CD8-positive, alpha-beta T cell (primary cell): ENCODE measurements at places on chromosomes 12 and 14.

DNA sequence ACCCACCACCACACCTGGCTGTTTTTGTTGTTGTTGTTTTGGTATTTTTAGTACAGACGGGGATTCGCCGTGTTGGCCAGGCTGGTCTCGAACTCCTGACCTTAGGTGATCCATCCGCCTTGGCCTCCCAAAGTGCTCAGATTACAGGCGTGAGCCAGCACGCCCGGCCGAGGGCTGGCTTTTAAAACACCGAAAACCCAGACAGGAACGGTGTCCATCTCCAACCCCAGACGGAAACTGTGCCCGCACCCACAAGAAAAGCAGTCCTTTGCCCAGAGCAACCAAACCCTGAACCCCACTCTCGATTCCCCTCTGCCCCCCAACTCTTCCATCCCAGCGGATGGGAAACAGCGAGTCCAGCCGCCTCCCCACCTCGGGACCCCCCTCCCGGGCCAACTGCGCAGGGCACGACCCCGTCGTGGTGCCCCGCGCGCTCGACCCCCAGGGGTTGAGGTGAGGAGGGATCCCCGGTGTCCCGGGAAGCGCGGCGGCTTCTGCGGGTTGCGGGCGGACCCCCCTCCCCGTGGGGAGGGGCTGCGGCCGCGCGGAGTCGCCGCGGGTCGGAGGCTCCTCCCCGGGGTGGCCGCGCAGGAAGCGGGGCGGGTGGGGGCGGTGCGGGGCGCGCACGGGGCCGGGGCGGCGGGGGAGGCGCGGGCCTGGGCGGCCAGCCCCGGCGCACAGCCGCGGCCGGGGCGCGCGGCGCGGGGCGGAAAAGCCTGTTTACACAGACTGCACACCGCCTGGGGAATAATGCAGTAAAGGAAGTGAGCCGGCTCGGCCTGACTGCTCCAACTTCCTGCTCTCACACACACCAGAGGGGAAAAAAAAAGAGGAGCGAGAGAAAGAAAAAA lies at the start of gene ELK3:
ELK3 (plus strand) TSS at position 651 of the 851 bp plus-strand sequence.
- DNase-seq: peak; percentile 63

DNA sequence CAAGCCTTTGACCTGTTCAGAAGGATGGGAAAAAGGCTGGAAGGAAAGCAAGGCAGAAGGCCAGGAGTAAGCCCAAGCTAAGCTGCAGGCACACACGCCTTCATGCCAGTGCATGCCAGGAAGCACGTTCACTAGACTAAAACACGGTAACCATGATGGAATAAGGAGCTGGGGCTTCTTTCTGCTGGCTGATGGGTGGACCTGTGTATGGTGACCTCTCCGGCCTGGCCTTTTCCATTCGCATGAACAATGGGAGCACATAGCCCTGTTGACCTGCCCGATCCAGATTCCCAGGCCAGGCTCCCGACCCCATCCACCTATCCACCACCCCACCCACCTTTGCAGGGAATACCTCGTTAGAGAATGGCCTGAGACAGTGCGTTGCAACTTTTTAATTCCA lies 22.8 kb downstream of the VSX2 start:
- DNase-seq: no peak

DNA sequence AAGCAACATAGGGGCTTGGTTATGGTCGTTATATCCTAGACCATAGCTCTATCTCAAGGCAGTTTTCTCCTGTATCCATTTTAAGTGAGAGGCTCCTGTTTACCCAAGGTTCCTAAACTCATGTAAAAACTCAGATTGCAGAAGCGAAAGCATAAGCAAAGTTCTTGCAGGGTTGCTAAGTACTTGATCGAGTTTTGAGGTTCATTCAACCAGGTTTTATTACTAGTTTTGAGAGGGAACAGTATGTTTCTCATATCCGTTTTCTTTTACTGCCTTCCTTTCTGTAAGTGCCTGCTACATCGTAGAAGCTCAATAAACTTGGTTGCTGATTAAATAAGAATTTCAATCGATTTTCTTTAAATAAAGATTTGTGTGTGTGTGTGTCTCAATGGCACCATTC lies 5.1 kb downstream of the AKAP3 start:
- no peak for DNase-seq

DNA sequence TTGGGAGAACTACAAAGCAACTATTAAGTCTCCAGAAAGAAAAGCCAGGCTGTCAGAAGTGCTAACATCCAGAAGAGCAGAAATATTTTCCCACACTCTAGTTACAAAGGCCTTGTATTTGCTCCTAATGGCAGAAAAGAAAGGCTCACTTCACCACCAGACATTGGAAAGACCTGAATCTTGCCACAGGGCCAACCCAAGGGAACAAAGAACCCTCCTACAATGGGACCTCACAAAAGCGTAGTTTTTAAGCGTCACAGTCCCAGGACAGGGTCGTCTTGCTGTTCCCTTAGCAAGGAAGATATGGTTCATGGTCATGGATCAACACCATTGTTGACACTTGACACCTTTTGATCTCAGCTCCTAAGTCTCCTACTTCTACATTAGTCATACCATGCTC lies 119.1 kb downstream of the RPS29 start:
- DNase-seq: no peak

- DNase-seq: no peak
These were observed 20.9 kb downstream of the DMAC2L start for GRCh38 chr14:50333014-50333509.

DNA sequence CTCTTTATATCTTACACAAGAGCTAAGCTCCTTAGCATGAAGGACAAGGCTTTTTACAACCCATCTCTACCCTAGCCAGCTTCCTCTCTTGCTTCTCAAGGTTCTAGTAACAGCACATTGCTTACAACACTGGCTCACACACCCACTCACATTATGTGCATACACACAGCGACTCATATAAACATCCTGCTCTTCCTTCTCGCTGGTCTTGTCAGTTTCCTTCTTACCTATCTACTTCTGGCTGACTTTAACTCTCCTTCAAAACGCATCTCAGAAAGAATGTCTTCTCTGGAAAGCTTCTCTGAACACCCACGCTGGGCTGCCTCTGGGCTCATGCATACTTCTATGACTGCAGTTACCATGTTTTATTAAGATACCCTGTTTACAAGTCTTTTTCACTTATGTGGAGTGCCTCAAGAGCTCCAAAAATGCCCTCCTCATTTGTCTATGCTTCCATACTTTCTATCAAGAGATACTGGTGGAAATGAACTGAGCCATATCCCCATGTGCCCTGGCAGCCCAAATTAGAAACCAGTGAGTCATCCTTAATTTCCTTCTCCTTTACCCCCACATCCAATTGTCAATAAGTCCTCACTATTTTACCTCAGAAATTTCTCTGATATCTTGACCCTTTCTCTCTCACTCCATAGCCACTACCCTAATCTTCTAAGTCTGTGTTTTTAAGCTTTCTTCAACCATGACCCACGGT lies 126.9 kb upstream of the KRAS start:
- peak; percentile 7 for DNase-seq

DNA sequence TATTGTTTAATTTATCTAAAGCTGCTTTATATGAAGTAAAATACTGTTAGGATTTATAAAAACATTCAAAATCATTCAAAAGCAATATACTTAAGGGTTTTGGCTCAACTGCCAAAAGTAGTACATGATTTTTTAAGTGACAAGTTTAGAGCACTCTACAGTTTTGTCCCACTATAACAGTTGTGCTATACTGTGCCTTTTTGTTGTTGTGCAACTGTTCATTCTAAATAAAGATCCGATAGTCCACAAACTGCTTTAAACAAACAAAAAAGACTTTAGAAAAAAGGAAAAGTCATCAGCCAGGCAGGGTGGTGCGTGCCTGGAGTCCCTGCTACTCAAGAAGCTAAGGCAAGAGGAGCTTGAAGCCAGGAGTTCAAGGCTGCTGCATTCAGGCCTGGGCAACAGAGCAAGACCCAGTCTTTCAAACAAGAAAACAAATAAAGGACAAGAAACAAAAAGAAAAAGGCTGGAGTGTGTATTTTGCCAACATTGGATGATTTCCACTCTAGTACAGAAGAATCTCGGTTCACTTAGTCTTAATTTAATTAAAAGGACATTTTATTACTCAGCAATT lies 7.3 kb downstream of the C2CD5 start:
- DNase-seq: no peak

- no peak for DNase-seq
These were observed 639.9 kb downstream of the DIO2 start for GRCh38 chr14:79571366-79571765.

DNA sequence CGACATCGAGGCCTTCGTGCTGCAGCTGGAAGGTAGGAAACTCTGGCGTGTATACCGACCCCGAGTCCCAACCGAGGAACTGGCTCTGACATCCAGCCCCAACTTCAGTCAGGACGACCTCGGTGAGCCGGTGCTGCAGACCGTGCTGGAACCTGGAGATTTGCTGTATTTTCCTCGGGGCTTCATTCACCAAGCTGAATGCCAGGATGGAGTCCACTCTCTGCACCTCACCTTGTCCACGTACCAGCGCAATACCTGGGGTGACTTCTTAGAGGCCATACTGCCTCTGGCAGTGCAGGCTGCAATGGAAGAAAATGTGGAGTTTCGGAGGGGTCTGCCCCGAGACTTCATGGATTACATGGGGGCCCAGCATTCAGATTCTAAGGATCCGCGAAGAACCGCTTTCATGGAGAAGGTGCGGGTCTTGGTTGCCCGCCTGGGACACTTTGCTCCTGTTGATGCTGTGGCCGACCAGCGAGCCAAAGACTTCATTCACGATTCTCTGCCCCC lies 1.4 kb downstream of the RIOX1 start:
- DNase-seq: no peak

- DNase-seq: no peak
These were observed 140.8 kb upstream of the NEDD1 start for GRCh38 chr12:96766232-96766631.

DNA sequence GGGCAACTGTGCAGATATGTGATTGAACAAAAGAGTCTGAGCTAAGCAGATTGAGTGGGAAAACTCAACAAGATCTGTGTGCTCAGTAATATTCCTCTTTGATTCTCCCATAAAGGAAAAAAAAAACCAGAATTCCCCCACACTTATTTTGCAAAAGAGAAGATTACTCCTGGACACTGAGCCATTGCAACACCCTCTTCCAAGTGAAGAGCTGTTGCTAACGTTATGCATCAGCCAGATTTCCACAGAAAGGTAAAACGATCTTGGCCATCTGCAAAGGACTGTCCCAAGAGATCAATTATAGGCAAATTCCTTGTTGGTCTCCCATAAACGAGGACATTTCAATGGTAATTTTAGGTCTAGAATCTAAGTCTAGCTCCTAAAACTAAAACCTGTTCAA lies 587.7 kb downstream of the C12orf50 start:
- DNase-seq: no peak

DNA sequence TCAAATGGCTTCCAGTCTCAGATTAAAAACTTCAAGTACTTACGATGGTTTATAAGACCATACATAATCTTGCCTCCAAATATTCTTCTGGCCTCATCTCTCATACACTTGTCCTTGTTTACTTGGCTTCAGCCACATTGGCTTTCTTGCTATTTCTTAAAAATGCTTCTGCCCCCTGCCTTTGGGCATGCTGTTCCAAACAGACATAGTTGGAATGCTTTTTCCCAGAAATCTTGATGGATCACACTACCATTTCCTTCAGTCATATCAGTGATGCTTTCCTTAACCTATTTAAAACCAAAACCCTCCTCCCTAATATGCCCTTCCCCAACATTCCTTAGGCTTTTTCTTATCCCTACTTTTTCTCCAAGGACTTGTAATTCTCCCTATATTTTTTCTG lies 74.4 kb upstream of the PAWR start:
- DNase-seq: no peak

- peak; percentile 70 for DNase-seq
These were observed 84.1 kb upstream of the RESF1 start for GRCh38 chr12:31874961-31875608.

DNA sequence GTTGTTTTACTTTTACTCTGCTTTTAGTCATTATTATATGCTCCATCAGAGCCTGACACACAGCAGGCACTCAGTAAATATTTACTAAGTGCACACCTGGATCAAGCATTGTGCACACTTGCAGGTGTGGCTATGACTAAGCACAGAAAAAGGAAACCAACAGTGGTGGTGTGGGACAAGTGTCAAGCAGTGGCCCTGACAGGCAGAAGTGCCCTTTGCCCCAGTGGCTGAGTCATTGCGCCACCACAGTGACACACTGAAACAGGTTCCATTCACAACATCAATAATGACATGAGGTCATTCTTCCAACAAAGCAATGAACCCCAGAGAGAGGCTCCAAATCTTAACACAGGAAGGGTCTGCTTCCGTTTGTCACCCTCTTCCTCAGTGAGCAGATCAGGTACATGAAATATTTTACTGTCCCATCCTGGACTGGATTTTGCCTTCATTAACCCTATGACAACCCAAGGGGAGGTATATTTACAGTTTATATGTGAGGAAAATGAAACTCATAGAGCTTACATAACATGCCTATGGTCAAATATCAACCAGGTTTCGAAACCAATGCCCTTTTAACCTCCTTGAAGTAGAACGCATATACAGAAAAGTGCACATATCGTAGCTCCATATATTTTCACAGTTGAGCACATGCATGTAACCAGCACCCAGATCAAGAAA lies 82.6 kb upstream of the GTF2A1 start:
- no peak for DNase-seq

- DNase-seq: no peak
These were observed 6.6 kb upstream of the PPM1A start for GRCh38 chr14:60242429-60242828.

DNA sequence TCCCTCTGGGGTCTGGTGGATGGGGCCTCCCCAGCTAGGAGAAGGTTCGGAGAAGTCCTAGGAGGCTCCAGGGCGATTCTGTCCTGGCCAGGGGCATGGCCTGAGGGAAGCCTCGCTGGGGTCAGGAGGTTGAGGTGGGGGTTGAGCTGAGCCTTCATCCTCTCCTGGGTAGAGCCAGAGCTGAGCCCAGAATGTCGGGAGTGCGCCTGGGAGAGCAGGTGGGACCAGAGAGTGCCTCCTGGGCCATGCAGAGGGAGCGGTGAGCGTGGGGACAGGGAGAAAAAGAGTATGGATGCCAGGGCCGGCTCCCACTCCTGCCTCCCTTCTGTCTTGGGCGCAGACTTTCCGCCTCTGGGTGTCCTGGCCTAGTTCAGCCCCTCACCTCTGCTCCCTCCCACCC lies 13.1 kb downstream of the RPS6KL1 start:
- no peak for DNase-seq

GRCh38 chr12:104438134-104438533 lies 18.6 kb upstream of the CHST11 start:
- no peak for DNase-seq

DNA sequence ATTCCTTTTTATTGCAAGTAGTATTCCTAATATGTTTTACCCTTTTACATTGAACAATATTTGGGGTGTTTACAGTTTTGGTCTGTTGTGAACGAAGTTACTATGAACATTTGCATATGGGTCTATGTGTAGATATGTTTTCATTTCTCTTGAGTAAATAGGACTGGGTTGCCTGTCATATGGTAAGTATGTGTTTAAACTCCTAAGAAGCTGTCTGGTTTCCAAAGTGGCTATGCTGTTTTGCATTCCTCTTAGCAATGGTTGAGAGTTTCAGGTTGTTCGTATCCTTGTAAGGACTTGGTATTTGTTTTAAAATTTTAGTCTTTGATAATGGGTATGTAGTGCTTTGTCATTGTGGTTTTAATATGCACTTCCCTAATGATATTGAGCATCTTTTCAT lies 6.3 kb downstream of the METAP2 start:
- DNase-seq: no peak
